ENCODE measurements at places on chromosomes 4 and X. TPM values are rescaled to one million over a fixed set of nuclear protein-coding genes. Genes with fewer than 3 reads are reported as not detected.

The ZNF157 gene
- total RNA-seq = 0.63 TPM

The UGT8 gene
- total RNA-seq = 12.3 TPM

The SH3TC1 gene
- 30.5 TPM for total RNA-seq

The CDX4 gene
- total RNA-seq = not detected

The SPON2 gene
- total RNA-seq = 10.9 TPM

The SMIM10 gene
- total RNA-seq = 1.9 TPM

The SPARCL1 gene
- 0.89 TPM for total RNA-seq

The PDCL2 gene
- not detected for total RNA-seq

The KIT gene
- 0.34 TPM for total RNA-seq

The DGAT2L6 gene
- not detected for total RNA-seq

The ASB12 gene
- total RNA-seq = not detected

Data from kidney epithelial cell (primary cell).